ENCODE measurements at places on chromosomes 11 and 22. TPM values are rescaled to one million over a fixed set of nuclear protein-coding genes. Genes with fewer than 3 reads are reported as not detected.

Gene AMOTL1
- polyA plus RNA-seq, result 3.5 TPM

Gene OPCML
- polyA plus RNA-seq, result 0.08 TPM

Gene CABP4
- 1.2 TPM for polyA plus RNA-seq

Gene MN1
- polyA plus RNA-seq, result 1.2 TPM

Gene CDKN1C
- polyA plus RNA-seq, result 71.4 TPM

Gene DMC1
- not detected for polyA plus RNA-seq

Gene WBP2NL
- polyA plus RNA-seq, result 1.9 TPM

Gene UBQLN3
- polyA plus RNA-seq, result not detected

Data from pancreas (tissue), 10 donors.